A549 treated with Hydrocortisone at 1 μM for 4 hours (cell line): ENCODE measurements at places on chromosomes 16 and 17. TPM values are rescaled to one million over a fixed set of nuclear protein-coding genes. Genes with fewer than 3 reads are reported as not detected.

The RAPGEFL1 gene
- total RNA-seq: 2.2 to 3.0 TPM (median 2.8 TPM) in 5 replicates

The BCL6B gene
- not detected in 5 replicates for total RNA-seq

The CDC6 gene
- total RNA-seq: 46.8 to 55.1 TPM (median 50.8 TPM) in 5 replicates

The SBK1 gene
- 0.22 to 0.32 TPM (median 0.25 TPM) in 5 replicates for total RNA-seq

The CDH3 gene
- 0.17 to 0.38 TPM (median 0.31 TPM) in 5 replicates for total RNA-seq

The CYGB gene
- 0.68 to 1.6 TPM (median 0.87 TPM) in 5 replicates for total RNA-seq

The ZPBP2 gene
- total RNA-seq: not detected in 5 replicates

The SULT1A2 gene
- 0.06 to 0.12 TPM (median 0.07 TPM) in 4 of 5 replicates, not detected in the other for total RNA-seq

The TMEM11 gene
- total RNA-seq: 55.7 to 70.8 TPM (median 68.6 TPM) in 5 replicates

The KRT23 gene
- total RNA-seq: 0.08 to 0.29 TPM (median 0.11 TPM) in 4 of 5 replicates, not detected in the other

The TEX14 gene
- total RNA-seq: 0.16 to 0.50 TPM (median 0.16 TPM) in 5 replicates

The TPSD1 gene
- total RNA-seq: not detected in 5 replicates

The FBXL19 gene
- total RNA-seq: 14.1 to 19.7 TPM (median 18.0 TPM) in 5 replicates

The SCN4A gene
- 0.03 to 0.15 TPM (median 0.07 TPM) in 5 replicates for total RNA-seq

The ATP1B2 gene
- 0.15 to 0.37 TPM (median 0.27 TPM) in 5 replicates for total RNA-seq
